ENCODE measurements at places on chromosomes 2 and 18.

DNA sequence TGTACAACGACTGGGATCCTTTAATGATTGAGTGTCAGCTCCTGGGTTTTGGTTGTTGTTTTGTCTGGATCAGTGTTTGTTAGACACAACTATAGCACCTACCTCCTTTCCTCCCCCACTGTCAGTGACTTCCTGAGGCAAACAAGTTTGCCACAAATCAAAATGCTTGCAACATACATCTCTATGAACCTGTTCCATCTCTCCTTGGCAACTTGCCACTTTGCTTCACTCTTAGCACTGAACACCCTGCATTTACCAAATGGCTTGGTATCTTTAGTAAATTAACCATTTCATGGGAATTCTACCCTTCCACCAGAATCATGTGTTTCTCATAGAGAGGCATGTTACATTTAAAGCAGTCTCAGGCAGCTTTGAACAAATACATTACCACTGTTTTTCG lies 301.1 kb upstream of the TANK start:
- DNase-seq = no peak

GRCh38 chr2:21015281-21015645 lies 28.6 kb downstream of the APOB start:
- no peak for DNase-seq

DNA sequence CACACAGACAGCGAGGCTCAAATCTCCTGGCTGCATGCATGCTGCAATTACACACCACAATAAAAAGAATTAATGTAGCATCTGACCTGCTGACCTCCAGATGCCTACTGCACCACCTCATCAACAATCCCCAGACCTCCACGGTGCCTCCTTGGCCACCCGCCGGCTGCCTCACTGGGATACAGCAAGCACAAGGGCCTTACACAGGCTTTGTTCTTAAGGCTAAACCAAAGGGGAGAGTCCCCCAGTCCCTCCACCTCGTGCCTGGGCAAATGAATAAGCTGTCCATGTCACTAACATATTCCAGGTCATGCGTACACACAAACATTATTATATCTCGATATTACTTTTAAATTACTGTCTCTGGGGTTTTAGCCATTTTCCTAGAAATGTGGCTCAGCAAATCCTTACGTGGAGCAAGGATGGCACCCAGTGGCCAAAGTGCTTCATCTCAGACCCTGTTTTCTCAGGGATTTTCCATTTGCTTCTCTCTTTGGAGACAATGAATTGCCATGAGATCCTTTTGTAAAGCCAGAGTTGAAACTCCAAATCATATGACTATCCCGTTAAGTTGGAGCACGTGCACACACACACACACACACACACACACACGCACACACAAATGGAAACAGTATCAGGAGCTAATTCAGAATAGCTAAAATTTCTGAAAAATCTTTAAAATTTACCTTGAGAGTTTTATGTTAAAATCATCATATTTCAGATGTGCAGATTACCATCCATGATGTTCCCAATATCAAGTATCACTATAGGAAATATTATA lies 313.8 kb downstream of the PDE11A start:
- no peak for DNase-seq

GRCh38 chr2:199144036-199144435 lies 313.7 kb downstream of the SATB2 start:
- no peak for DNase-seq

DNA sequence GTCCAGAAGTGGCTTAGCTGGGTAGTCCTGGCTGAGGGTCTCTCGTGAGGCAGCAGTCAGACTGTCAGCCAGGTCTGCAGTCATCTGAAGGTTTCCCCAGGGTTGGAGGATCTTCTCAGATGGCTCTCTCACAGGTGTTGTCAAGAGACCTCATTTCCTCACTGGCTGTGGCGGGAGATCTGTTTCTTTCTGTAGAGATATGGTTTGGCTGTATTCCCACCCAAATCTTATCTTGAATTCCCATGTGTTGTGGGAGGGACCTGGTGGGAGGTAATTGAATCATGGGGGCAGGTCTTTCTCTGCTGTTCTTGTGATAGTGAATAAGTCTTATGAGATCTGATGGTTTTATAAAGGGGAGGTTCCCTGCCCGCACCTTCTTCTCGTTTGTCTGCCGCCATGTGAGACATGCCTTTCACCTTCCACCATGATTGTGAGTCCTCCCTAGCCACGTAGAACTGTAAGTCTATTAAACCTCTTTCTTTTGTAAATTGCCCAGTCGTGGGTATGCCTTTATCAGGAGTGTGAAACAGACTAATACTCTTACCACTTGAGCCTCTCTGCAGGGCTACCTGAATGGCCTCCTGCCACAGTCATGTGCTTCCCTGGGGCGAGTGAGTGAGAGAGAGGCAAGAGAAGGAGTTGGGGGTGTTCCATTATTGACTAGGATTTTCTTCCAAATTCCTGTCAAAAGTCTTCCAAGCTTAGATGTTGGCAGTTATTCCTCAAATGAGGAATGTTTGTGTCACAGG lies 23.6 kb downstream of the MALT1 start:
- no peak for DNase-seq

DNA sequence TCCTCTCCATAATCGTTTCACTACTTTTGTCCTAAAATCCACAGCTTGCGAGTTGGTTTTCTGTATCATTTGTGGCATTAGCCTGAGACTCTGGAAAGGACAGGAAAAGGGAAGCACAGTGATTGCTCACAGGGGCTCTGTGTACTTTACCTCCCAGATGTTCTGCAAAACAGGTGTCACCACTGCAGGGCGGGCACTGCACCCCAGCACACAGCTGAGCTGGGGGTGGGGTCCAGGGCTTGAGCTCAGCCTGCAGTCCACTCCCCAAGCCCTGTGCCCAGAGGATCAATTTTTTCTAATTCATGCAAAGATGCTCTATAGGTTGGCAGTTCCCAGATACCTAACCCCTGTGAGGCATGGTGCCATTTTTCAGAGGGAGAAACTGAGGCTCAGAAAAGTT lies 119.4 kb upstream of the GLI2 start:
- no peak for DNase-seq

GRCh38 chr2:242098034-242098433 lies 228.5 kb downstream of the RTP5 start:
- no peak for DNase-seq

DNA sequence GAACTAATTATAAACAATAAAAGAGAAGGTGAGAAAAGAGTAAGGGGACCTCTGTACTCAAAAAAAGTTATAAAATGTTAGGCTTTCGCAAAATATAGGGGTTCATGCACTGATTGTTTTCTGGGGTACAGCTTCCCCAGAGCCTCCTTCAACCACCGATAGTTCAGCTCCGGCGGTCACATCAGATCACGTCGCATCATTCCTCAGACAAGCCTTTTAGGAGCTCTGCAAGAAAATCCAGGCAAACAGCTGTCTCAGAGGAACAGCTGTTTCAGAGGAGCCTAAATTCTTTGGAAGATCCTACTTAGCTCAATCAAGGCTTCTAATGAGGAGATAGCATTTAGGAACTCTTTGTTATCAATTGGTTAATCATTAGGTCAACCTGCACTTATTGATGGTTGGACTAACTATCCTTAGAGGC lies 78.7 kb downstream of the MYCN start:
- DNase-seq = no peak

- no peak for DNase-seq
Observed at GRCh38 chr2:135909976-135910375, 33.7 kb upstream of the MCM6 start.

- DNase-seq = no peak
Observed at GRCh38 chr2:125644257-125644656, 1011.7 kb upstream of the GYPC start.

DNA sequence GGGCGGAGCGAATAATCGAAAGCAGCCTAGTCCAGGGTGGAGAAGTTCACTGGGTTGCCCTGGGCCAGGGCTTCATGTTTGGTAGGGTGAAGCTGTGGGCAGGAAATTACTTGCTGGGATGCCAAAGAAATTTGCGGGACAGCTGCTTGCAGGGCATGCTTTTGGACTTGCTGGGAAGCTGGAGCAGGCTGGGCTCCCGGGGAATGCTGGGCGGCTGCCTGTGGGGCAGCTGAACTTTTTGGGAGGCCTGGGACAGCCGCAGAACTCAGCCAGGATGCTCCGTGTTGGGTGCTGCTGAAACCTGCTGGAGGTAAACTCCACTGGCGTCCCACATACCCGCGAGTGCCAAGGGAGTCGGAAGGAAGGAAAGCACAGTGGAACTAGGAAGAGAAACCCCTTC lies 31.9 kb downstream of the ASB1 start:
- no peak for DNase-seq

GRCh38 chr2:195579776-195580555 lies 77.1 kb upstream of the SLC39A10 start:
- no peak for DNase-seq

GRCh38 chr2:223228871-223229270 lies 176.9 kb downstream of the KCNE4 start:
- DNase-seq = no peak

DNA sequence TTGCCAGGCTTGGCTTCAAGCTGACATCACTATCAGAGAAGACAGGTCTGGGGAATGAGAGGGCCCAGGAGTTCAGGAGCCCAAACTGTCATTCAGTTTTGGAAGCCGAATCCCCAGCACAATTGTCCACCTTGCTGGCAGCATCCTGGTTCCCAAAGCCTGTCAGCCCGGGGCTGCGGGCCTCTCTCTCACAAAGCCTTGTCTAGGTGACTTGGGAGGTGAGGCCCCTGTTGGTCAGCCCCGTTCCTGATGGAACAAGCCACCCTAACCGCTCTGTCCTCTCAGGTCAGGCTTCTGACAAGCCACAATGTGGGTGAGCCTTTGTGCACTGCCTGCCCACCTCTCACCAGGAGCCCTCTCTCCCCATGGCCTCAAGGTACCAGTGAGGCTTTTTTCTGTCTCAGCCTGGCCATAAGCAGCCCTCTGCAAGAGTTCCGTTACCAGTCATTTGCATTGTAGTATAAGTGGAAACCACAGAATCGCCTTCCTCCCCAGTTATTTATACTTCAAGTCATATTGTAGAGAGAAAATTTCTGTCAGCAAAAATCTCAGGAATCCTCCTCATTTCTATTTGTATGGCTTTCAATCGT lies 100.6 kb downstream of the MSH2 start:
- DNase-seq = no peak

DNA sequence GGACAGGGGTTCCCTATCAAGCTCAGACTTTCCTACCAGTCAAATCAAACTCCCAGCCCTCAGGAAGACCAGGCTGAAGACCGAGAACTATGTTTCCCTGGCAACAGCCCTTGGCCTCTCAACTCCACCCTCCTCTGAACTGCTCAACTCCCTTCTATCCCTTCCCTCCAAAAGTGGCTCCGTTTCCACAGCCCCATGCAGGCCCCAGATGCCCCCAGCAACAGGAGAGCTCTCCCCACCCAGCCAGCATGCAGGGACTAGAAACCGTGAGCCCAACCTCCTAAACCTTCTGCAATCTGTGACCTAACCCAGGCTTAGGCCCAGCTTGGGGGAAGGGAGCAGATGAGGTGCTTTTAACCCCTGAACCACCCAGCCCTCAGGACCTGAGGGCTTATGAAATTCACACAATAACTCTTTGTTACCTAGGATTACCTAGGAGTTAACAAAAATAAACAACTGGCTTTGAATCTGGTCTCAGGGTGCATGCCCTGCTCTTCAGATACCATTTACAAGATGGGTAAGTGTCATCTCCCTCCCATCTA lies 87.2 kb downstream of the BCL11A start:
- DNase-seq = no peak

GRCh38 chr2:47499621-47500309 lies 96.8 kb downstream of the MSH2 start:
- no peak for DNase-seq

- no peak for DNase-seq
Observed at GRCh38 chr18:46538376-46538775, 118.6 kb downstream of the LOXHD1 start.

DNA sequence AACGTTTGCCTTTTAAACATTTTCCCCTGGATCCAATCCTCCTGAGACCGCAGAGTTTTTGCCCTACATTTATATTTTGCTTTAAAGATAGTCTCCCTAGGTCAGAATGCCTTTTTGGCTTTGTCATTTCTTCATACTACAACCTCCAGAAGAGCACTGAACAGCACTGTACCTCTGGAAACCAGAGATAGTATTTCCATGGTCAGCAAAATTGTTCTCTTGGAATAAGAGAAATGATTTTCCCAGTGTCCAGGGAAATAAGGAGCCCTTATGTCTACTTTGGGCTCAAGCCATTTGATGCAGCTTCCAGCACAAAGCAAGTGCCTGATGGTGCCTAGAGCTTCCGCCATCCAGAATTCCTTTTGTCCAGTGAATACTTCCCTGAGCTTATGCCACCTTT lies 75.5 kb upstream of the SP5 start:
- DNase-seq = no peak

DNA sequence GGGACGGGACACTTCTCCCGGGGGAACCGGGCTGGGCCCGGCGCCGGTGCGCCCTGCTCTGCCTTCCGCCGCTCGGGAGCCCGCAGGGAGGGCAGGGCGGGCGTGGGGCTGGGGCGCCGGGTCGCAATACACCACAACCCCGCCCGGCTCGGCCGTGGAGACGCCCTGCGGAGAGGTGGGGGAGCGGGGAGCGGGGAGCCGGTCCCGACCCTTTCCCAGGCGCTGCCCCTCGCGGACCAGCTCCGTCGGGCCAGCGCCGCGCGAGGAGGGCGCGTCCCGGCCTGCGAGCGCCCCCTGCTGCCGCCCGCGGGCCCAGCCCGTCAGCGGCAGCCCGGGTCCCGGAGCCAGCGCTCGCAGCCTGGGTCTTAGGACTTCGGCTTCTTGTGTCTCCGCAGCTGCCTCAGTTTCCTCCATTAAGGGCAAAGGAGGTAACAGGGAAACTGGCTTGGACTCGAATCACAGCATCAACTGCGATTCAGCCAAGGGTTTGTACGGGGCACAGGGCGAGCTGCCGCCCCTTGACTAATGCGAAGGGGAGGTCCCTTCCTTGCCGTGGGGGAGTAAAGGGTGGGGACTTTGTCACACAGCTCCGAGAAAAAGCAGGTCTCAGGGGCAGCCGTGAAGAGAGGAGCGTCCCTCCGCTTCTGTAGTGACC lies 635 bp upstream of the ADRA2B start:
- DNase-seq = peak; percentile 33

DNA sequence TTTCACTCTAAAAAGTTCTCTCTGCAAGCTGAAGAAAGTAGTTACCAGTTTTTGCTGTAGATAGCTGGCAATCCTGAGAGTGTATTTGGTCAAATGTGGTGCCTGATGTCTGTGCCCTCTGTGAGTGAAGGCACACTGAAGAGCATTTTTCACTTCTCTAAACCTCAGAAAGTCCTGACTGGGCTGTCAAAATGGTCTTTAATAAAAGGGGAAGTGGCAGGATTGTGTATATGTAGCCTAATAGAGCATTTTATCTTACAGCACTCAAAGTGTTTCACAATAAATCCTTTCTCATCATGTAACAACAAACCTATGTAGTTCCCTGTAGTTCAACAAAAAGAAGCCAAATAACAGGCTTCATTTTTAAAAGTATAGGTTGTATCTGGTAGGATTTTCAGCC lies 1552.3 kb upstream of the SLC39A10 start:
- DNase-seq = peak; percentile 2

DNA sequence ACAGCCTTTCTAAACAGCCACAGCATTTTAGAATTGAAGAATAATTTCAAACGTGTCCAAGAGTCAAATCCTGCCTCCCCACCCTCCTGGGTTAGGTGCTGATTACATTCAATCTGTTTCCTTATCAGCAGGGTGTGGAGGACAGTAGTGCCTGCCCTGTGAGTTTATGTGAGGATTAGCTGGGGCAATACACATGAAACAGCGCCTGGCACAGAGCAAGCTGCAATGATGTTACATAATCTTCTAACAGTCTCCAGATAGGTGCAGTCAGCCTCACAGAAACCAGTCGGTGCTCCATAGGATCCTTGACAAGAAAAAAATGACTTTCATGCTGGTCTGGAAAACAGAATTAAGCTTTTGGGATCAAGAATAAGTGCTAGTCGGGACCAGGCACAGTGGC lies 91.7 kb upstream of the ITGA6 start:
- no peak for DNase-seq
